ENCODE measurements at places on chromosomes 1 and 21.

- no peak for DNase-seq
These were observed 39.3 kb downstream of the DTL start for GRCh38 chr1:212074856-212075255.

GRCh38 chr1:110636149-110636935, 30.2 kb upstream of the KCNA2 start:
- DNase-seq = no peak

DNA sequence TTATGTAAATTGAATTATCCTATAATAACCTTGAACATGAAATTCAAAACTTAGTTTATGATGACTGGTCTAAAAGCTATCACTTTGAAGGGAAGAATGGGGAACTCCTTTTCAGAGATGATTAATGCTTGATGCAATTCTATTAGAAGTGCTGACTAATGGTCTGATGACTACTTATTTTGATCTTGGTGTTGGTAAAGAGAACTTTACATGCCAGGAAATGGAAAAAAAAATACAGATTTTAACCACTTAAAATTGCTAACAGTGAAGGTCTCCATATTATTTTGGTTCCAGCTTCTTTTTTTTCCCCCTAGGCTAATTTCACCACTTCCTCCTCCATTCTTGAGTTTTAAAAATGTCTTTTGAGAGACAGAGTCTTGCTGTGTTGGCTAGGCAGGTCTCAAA, 22.9 kb downstream of the S1PR1 start:
- DNase-seq = no peak

DNA sequence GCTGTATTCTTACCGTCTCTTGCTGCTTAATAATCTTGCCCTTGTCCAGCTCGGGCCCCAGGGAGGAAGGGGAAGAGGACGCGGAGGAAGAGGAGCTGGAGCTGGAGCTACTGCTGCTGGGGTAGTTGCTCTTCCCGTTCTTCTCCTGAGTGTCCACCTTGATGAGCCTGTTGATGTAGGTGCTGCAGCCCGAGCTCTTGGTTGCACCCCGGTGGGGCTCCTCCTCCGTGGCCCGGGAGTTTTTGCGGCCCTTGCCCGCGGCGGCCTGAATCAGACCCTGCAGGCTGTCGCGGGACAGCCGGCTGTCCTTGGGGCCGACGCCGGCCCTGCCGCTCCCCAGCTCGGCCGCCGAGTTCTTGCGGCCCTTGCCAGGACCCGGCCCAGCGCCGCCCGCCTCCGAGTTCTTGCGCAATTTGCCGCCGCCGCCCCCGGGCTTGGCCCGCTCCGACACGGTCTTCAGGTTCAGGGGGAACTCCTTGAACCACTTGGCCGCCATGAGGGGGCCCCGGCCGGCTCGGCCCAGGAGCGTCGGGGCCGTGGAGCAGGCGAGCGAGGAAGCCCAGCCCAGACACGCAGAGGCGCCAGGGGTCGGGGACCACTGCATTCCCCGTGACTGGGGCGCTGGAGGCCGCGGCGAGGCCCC, 475 bp upstream of the TDRD10 start:
- no peak for DNase-seq

DNA sequence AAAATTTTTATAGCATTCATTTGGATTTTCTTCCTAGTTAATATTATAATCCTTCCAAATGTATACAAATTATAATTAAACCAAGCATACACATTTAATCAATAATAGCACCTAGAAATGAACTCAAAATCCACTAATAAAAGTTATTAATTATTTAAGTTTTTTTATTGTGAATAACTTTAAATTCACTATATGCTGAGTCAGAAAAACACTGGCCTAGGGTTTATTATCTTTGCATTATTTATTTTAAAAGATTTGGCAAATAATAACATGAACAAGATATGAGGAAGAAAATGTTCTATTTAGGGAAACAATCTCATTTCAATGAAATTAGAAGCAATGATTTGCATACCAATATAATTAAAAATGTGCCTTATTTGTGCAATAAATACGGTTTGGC, 951.5 kb downstream of the KCNT2 start:
- DNase-seq = no peak

- no peak for DNase-seq
These were observed 215.3 kb upstream of the PTGFR start for GRCh38 chr1:78275456-78275855.

DNA sequence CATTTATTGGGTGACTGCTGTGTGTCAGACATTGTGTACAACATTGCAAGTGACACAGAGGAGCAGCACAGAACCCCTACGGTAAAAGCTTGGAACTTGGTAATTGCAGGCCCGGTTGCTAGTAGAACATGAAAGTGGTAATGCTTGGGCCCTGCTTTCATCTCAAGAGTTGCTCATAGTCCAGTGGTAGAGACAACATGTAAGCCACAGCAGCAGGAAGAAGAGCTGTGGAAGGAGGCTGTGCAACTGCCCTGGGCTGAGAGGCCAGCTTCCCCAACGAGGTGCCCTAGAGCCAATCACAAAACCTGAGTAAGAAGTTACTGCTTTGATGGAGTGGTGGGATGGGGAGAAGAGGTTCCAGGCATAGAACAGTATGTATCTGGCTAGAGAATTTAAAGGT, 18.4 kb downstream of the CNIH4 start:
- DNase-seq = no peak
